ENCODE measurements at places on chromosomes 6 and 20.
A peak's percentile ranks its signal among the peaks of the same experiment; 100 is the strongest.

- peak; percentile 49 for DNase-seq
Measured at GRCh38 chr6:69918813-69919475, 52.6 kb downstream of the COL19A1 start.

GRCh38 chr20:6485351-6485750, 282.1 kb upstream of the BMP2 start:
- no peak for DNase-seq

DNA sequence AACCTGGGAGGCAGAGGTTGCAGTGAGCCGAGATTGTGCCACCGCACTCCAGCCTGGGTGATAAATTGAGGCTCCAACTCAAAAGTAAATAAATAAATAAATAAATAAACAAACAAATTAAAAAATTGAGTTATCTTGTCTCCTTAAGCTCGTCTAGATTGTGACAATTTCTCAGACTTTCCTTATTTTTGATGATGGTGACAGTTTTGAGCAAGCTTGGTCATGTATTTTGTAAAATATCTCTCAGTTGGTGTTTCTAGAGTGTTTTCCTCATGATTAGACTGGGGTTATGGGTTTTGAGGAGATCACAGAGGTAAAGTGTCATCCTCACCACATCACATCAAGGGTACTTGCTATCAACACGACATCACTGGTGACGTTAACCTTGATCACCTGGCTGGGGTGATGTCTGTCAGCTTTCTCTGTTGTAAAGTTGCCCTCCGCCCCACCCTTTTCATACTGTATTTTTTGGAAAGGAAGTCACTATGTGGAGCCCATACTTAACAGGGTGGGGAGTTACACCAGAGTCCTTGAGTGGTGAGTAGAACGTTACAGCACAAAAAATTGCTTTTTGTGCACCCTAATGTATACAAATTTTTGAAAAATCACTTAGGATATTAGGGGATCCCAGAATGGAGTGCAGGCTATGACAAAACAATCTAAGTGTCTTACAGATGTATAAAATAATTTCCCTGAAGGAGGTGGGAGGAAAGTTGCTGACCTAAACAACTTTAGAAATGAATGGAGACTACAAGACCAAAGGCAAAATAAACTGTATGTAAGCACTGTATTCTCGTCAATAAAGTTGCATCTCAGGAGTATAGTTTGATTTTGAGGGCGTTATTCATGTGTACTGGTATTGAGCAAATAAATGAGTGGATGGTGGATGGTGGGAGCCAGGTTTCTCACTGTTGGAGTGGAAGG, 116.4 kb upstream of the SGK1 start:
- DNase-seq, result no peak

DNA sequence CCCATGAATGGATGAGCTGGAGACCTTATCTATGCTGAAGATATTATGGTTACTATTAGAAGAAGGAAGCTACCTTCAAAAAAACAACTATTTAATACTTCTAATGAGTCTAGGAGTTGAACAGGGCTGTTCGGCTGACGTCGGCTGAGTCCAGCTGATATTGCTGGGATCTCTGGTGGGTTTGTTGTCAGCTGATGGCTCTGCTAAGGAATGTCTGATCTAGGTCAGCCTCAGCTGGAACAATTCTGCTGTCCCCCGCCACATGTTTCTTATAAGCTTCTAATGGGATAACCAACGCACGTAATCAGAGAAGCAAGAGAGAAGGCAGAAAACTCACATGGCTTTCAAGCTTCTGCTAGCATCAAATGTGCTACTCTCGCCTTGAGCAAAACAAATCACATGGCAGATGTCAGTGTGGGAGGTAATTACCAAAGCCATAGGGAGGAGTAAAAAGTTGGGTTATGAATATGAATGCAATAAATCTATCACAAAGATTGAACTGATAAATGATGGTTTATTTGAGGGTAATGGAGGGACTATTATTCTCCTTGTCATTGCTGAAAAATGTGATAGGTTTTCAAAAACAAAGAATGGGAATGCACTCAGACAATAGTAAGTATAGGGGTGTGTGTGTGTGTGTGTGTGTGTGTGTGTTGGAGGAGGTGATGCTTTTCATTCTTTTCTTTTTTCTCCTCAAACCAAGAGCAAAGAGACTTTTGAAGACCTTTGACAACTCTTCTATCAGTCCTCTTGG, 71.5 kb downstream of the BTBD3 start:
- no peak for DNase-seq

DNA sequence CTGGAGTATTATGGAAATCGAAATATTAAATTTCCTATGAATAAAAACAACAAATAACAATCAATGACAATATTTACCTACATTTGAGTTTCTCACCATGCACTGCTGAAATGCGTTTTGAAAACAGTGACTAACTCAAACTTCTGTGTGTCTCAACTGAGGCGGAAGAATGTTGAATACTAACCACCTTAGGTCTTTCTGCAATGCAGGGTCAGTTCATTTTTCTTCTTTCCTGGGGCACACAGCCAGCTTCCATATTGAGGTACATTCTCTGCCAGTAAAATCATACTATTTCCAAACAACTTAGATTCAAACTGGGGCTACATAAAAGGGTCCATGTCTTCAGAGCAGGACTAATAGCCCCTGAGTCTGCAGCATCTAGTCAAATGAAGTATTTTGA, 310.1 kb downstream of the UTRN start:
- peak; percentile 32 for DNase-seq

- DNase-seq, result peak; percentile 96
Measured at GRCh38 chr6:116511424-116512110, at the start of gene CALHM5. CALHM5 (plus strand) TSS chr6:116511639; CDS start chr6:116511697, 58 bp downstream.

GRCh38 chr20:8008733-8009132, 10.8 kb downstream of the TMX4 start:
- no peak for DNase-seq

DNA sequence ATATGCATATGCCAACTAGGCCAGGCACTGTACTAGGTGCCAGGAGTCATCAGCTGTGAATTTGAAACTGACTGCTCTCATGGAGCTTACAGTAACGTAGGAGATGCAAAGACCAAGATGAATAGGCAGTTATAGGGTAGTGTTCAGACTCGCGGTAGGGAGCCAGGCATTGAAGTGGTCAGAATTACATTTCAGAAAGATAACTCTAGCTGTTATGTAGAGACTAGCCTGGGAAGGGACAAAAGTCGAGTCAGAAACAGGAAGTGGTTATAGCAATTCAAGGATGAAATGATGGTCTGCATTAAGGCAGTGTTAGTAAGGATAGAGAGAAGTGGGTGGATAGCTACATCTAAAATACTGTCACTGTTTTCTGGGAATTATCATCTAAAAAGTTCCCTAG, 56.6 kb downstream of the PCMT1 start:
- DNase-seq, result no peak

DNA sequence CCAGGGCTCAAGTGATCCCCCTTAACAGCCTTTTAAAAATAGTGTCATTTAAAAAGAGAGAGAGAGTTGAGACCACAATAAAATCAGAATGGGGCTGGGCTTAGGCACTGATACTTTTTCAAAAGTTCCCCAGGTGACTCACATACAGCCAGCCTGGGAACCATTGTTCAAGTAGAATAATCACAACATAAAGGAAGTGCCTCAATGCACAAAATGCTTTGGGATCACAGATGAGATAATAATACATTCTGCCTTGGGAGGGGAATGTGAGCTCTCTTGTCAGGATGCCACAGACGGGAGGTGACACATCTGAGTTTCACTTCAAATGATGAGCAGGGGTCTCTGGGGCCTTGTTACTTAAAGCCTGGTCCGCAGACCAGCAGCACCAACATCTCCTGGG, 34.0 kb upstream of the GABRR1 start:
- DNase-seq, result peak; percentile 71

DNA sequence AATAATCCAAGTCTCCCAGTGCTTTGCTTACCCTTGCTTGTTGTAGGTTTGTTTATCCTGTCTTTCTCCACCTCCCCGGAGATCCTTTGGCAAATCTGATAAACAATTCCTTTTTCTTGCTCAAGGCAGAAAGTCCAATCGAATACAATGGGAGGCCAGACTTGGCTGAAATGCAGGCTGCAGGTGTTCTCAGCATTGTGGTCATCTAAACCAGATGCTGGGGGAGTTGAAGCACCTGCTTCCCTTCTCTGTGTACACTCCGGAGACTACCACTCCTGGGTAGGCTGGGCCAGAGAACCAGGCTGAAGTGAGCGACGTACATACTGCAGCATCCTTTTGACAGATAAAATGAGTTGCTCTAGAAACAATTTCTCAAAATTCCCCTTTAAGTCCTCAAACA, 82.6 kb upstream of the PREP start:
- DNase-seq, result no peak

- no peak for DNase-seq
Measured at GRCh38 chr6:167684276-167685104, 142.2 kb upstream of the AFDN start.

GRCh38 chr6:1042583-1043457, 269.1 kb upstream of the FOXQ1 start:
- no peak for DNase-seq

GRCh38 chr6:157832250-157832967, 9.4 kb downstream of the SNX9 start:
- peak; percentile 56 for DNase-seq

DNA sequence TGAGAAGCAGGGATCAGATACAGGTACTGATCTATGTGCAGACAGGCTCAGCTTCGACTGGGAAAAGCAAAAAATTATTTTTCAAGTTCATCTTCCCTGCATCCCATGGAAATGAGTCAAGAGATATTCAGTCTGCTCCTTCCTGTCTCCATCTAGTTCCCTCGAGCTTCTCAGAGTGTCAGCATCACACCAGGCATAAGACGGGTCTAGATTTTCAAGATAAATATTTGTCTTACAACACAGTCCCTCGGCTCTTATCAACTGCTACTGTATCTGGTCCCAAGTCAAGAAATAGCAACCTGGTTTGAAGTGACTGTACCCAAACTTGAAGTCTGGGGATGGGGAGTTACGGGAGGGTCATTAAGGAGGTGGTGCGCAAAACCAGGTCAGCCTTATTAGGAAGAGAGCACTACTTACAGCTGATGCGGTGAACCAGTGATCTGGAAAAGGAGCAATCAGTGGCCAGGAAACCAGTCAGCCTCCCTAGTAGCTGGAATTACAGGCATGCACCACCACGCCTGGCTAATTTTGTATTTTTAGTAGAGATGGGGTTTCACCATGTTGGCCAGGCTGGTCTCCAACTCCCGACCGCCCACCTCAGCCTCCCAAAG, 29.7 kb downstream of the ZMYND8 start:
- DNase-seq, result peak; percentile 48

DNA sequence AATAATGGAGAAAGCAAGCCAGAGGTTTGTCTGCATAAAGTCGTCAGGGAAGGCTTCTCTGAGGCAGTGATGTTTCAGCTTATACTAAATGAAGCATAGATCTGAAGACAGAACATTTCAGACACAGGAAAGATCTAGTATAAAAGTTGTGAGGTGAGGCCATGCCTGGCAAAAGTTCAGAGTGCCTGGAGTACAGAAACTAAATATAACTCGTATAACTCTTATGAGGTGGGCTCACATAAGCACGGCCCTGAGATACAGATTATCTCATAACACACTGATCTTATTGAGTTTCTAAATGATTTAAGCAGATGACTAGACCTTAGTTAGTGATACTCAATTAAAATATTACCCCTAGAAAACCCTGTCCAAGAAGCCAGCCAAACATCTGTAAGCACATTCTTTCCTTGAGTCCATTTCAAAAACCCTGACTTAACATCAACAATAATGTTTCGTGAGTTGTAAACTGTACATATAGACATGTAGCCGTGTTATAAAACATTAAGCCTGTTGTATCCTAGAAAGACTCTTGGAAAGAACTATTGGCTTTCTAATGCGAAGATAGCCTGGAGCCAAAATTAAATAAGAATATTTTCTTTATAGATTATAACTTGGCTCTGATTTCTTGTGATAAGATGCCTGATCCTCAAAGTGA, 667.6 kb downstream of the TENT5A start:
- DNase-seq, result no peak

DNA sequence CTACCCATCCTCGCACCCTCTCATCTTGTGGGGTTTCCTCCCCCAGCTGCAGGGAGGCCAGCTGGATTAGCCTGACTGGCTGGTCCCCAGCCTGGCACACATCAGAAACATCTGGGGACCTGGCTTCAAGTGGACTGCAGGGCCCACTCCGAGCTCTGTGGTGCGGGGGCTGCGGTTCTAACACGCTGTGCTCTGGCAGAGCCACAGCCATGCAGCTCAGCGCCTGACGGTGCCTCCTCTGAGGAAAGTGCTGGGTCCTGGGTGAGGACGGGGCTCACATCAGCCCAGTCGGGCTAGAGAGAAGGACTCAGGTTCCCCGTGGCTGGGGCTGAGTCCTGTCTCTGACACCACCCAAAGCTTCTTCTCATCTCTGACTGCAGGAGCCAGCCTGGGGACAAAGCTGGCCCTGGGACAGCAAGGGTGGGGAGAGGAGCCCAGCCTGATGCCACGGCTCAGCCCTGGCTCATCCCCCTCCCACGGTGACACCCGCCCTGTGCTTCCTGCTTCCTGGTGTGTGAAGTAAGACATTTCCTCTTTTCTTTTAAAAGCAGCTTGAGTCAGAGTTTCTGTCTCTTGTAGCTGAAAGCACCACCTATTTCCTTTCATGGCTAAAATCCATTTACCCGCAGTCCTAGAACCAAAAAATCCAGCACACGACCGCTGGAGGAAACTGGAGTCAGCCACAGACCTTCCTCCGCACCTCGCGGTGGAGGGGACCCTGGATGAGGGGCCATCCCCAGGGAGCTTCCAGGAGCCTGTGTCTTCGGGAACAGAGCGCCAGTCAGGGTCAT, 127.4 kb upstream of the AFDN start:
- DNase-seq, result peak; percentile 64

- no peak for DNase-seq
Measured at GRCh38 chr6:41649596-41649995, 11.3 kb downstream of the MDFI start.

GRCh38 chr20:49578436-49578835, 10.5 kb upstream of the PTGIS start:
- DNase-seq, result no peak

DNA sequence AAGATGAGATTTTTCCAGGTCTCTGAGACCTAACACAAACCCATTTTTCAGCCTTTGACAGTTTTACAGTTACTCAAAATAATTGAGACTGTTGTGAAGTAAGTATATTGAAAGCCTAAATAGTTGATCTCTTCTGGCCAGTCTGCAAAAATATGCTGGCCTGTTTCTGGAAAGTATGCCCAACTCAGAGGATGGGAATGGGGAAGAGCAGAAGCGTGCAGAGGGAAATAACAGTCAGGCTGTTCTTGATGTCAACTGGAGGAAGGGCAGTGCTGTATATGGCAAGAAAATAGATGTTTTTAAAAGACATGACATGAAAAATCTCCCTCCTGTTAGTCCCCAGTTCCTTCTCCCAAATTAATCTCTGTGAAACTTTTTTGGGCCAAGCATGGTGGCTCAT, 3.8 kb downstream of the GID8 start:
- no peak for DNase-seq

GRCh38 chr6:136930528-136930927, 8.4 kb downstream of the SLC35D3 start:
- DNase-seq, result no peak

- peak; percentile 25 for DNase-seq
Measured at GRCh38 chr20:44154521-44155001, 32.4 kb downstream of the JPH2 start.

GRCh38 chr6:34236131-34236442, 586 bp upstream of the HMGA1 start:
- peak; percentile 30 for DNase-seq

GRCh38 chr6:44263354-44264100, 1.8 kb downstream of the NFKBIE start:
- peak; percentile 31 for DNase-seq
